ENCODE measurements at places on chromosomes 5 and 9. TPM values are rescaled to one million over a fixed set of nuclear protein-coding genes. Genes with fewer than 3 reads are reported as not detected.

DNA sequence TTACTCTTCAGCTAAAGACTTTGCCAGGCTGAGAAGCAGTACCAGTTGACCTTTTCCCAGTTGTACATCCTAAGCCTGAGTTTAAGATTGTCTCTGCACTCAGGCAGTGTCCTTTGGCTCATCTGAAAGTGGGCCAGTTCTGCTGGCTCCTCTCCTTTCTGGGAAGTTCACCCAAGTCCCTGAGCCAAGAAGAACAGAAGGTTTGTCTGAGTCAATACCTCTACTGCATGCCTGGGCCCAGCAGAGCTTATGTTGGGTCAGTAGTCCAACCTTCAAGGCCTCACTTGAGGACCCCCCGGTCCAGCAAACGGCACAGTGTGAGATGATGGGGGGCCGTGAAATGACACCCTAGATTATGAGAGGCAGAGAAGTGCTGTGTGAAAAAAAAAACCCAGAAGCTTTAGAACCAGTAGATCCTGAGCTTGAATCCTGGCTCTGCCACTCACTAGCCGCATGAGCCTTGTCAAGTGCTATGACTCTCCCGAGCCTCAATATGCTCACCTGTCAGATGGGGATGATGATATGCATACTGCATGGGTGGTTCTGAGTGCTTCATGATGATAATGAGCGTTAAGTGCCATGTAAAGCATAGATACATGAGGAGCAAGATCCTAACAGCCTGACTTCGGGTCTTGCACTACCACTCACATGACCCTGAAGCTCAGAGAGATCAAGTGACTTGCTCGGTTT lies 156.0 kb downstream of the MACROH2A1 start:
- peak; percentile 35 for DNase-seq

DNA sequence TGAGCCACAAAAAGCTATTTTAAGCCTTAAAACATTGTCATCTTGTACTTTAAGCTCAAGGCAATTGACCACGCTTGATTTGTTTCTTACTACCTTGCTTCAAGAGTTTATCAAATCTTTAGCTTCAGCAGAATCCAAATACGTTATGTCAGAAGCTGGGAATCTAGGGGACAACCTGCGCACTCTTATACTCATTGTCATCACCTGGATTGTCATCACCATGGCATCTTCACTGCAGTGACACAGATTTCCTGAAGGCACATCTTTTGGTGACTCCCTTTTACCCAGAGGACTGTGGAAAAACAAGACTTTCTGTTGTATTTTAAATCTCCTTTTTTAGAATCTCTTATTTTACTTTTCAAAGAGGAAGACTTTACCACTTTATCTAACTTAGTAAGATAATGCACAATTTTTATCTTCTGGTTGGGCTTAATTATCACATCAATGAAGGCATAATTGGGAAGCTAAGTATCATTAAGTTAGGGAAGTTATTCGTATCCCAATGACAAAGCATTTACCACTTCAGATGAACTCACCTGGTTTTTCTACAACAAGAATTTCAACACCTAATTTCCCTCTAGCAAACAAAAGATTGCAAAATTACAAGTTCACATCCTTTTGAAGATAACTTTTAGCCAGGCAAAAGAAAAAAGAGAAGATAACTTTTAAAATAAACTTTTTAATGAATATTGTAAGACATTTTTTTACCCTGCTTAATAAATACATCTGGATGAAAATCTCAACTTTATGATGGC lies 162.0 kb downstream of the DOCK2 start:
- no peak for DNase-seq

The SLC34A1 gene
- not detected for total RNA-seq

The OTP gene
- total RNA-seq: not detected

DNA sequence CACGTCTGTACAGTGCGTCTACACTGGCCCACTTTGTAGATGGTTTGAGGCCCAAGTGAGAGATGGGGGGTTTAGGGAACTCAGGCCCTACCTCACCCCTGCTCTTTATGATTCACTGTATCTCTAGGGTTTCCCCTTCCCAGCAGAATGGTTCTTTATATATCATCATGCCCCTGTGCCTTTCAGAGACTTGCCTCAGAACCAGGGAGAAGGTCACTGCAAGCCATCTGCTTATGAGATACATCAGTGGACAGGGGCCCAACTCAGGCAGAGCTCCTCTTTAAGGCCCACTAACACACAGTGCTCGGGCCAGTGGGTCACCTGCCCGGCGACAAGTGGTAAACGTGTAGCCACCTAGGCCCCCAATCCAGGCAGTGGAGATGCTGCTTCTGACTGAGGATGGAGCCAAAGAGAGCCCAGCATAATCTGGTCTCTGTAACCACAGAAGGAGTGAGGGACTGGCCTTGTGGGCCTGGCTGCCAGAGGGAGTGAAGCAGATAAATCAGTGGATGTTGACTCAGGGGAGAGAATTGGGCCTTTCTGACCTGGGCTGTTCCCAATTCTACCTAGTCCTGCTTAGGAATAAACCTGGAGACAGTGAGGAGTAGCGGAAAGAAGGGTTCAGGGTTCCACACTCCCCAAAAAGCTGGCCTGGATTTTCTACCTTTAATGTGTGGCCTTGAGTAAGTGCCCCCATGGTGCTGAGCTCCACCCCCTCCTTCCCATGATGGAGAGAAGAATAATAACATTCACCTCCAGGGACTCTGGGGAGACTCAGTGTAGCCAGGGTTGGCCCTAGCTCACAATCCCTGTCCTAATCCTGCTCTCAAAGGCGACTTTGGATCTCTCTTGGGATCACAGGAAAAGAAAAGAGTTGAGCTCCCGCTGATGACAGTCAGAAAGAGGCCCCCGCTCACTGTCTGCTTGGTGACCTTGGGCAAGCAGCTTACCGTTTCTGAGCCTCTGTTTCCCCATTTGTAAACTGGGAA lies 2.8 kb upstream of the DUSP1 start:
- no peak for DNase-seq

DNA sequence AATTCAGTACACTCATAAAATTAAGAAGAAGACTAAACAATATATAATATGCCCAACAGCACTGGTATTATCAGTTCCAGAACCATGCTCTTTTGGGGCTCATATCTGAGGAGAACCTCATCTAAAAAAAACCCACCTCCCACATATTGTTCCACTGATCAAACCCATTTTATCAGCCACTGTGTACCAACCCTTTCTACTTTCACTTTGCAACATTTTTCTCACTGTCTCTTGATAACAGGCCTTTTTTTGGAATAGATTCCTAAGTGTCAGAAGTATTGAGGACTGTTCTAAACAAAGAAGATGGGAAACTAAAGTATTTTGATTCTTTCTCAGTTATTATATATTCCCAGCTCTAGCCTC lies 173.2 kb downstream of the GABRB2 start:
- DNase-seq: no peak

DNA sequence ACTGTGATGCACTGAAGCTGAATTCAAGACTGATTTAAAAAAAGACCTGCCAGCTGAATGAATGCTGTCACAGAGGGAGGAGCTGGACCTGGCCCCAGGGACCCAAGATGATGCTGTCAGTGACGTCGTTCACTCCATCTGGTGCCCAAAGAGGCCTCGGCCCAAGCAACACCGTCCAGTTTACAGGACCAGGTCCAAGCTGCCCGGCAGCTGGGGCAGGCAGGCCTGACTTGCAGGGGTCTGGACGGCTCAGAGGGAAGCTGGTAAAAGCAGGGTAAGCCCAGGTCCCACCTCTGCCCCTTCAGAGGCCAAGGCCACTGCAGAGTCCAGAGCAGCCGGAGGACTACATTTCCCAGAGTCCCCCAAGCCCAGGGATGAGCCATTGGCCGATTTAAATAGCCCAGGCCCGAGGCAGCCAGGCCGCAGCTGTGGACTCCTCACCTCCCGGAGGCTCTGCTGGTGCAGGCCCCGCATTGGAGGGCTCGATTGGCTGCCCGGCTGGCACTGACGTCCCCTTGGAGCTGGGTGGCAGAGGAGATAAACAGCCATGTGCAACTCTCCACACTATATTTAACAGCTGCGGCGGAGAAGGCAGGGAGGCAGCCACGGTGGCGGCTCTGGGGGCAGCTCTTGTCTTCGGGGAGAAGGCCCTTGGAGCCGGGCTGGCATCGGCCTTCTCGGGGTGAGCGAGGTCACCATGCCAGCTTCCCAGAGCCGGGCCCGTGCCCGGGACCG lies at the start of gene PLPP7:
Gene PLPP7 (plus strand): TSS at position 423 of the 735 bp plus-strand sequence. CDS start 275 bp downstream, at position 698.
- DNase-seq: no peak

The PCDH1 gene
- 76.2 TPM for total RNA-seq

GRCh38 chr5:1183424-1184162 lies 17.8 kb upstream of the SLC6A19 start:
- no peak for DNase-seq

- DNase-seq: no peak
These were observed 37.7 kb downstream of the NSG2 start for GRCh38 chr5:174083056-174083827.

All from thyroid gland (tissue), 4 donors.